ENCODE measurements at places on chromosomes 7 and 10.

DNA sequence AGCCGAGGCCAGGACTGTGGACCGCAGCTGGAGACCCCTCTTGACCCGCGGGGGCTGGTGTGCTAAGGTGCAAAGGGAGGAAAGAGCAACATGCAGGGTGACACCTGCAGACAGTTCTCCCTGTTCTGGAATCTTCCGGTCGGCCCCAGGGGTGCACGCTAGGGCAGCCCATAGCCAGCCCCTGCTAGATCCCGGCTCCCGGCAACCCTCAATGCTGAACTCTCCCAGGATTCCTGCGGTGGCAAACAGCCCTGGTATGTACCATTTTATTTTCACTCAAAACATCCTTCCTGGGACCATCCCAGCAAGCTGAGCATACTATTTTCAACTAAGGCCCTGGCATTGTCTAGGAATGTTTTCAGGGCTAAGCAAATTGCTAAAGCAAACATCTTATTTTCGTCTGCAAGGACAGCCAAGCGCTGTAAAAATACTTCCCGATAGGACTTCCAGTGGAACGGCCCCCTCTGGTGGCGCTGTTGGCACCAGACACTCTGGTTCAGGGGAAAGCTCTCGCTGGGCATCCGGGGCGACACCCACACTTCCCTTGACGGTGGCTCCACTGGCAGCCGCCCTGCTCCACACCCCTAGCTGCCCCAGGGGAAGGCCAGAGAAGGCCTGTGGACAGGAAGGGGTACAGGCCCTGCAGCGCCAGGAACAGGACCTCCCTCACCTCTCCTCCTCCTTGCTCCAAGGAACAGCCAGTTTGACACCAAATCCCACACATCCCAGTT is 99.4 kb downstream of the CTBP2 start:
- peak; percentile 93 for DNase-seq

GRCh38 chr7:144842377-144842851 is 6.6 kb upstream of the TPK1 start:
- no peak for DNase-seq

DNA sequence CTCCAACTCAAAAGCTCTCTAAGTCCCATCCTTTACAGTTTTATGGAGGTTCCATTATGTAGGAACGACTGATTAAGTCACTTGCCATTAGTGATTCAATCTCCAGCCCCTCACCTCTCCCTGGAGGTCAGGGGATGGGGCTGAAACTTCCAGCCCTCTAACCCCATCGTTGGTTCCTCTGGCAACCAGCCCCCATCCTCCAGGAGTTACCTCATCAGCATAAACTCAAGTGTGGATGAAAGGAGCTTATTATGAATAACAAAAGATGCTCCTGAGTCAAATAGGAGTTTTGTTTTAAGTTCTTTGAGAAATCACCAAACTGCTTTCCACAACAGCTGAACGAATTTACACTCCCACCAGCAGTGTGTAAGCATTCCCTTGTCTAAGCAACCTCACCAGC is 494.3 kb upstream of the AUTS2 start:
- DNase-seq: no peak

DNA sequence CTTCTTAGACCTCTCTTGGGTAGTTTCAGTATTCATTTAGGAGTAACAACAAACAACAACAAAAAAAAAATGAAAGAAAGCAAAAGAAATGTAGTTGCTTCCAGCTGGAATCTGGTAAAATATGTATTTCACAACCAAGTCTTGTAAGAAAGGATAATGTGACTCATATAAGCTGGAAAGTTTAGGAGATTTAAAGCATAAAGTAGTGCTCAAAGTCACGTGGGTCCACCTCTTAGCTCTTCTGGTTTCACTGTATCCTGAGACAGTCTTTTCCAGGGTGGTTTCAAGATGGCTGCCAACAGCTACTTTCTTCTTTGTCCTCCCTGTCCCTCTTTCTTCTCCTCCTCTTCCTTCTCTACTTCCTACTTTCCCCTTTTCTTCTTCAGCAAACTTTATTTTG is 69.5 kb upstream of the CDK13 start:
- no peak for DNase-seq

DNA sequence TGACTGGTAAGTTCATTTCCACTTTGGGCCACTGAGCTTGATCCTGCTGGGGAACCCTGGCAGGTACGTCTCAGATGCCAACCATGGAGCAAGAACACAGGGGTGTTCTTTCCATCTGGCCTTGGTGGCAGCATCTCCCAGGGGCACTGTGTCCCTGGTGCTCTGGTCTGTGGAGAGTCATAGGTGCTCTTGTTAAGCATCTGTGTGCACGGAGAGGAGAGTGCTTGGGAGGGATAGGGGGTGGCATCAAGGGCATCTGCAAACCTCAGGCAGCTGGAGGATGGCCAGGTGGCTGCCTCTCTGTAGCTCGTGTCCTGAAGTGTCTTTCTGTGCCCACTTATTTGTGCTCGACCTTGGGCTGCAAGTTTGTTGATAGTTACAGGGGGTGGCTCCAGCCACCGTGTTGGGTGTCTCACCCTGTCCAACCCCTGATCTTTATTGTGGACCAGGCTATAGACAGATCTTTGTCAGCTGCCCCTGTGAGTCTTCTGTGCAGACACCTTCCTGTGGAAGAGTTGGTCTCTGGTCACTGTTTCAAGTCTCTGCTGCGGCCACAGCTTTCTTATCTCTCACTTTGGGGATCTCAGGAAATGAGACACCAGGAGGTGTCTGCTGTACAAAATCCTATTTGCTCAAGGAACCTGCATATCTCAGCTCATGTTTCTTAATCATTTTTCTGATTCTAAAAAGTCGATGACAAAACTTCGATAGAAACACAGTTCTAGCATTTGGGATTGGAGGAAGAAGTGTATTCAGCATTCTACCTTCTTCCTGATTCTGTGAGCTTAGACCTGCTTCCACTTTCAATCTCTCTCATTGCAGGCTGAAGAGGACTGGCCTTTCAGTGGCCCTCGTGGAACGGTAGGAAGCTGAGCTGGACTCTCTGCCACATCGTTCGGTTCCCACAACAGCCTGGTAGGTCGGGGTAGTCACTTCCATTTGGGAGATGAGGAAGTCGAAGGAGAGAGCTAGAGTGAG is 17.2 kb upstream of the GIMAP8 start:
- no peak for DNase-seq

DNA sequence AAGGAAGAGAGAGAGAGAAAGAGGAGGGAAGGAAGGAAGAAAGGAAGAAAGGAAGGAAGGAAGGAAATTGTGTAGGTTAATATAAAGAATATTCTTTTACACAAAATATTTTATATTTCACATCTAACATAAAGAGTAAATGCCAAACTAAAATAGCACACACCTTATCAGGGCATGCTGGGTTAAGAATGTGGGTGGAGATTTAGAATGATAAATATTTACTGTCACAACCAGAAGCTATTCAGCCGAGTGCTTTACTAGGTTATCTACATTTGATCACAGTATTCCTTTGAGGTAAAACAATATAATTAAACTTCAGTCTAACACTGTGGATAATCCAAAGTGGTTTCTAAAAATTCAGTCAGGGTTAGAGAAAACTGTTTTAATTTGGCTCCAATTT is 103.3 kb downstream of the SEMA3A start:
- DNase-seq: no peak

GRCh38 chr10:111999915-112000302 is 183.7 kb downstream of the GPAM start:
- no peak for DNase-seq

DNA sequence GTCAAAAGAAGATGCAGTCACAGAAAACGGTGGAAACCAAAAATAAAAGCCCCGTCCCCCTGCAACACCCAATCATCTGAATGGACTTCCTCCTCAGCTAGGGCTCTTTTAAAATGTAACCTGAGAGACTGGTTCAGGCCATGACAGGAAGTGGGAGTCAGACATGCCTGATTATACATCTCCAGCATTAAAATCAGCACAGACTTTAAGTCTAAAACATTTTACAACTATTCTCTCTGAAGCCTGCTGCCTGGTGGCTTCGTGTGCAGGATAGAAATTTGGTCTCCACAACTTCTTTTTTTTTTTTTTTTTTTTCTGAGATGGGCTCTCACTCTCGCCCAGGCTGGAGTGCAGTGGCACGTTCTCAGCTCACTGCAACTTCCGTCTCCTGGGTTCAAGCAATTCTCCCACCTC is 30.3 kb downstream of the HACD1 start:
- DNase-seq: no peak

- DNase-seq: no peak
These were observed 2.9 kb upstream of the XPNPEP1 start for GRCh38 chr10:109926061-109926745.

DNA sequence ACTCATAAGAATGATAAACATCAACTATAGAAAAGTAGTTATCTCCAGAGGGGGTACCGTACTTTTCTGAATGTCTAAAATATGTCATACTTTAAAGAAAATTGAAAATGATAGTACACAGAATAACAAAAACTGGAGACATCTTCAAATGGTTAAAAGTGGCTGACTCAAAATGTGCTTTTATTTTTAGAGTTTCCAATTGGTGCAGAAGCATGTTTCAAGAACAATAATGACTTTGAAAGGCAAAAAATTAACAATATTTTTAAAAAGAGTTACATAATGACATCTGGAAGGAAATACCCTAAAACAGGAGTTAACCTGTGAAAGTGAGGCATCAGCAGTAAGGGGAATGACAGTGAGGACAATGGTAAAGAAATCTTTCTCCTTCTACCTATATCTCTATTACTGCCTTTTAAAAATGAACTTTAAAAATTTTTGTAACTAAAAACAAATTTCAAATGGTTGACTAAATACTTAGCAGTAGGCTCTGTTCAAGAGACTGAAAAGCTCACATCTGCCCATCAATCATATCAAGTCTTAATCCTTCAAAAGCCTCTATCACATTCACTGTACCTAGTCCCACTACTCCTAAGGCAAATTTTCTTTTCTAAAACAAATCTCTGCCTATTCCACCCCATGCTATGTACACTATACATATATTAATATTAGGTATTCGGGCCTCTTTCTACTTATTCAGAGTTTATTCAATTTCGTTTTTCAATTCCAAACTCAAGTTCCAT is 3.0 kb downstream of the ASZ1 start:
- no peak for DNase-seq

DNA sequence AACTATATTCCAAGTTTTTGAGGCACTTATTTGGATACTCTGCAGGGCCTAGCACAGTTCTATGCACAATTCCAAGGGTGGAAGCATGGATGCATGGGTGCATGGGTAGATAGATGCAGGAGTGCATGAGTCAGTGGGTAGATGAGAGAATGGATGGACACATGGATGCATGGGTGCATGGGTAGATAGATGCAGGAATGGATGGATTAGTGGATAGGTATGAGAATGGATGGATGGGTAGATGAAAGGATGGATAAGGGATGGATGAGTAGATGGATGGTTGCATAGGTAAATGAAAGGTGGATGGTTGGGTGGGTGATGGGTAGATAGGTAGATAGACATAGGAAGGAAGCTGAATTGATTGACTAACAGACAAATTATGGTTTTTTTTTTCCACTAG is 15.6 kb downstream of the PNLIPRP2 start:
- DNase-seq: no peak

GRCh38 chr7:37728747-37729146 is 45.2 kb downstream of the GPR141 start:
- no peak for DNase-seq

DNA sequence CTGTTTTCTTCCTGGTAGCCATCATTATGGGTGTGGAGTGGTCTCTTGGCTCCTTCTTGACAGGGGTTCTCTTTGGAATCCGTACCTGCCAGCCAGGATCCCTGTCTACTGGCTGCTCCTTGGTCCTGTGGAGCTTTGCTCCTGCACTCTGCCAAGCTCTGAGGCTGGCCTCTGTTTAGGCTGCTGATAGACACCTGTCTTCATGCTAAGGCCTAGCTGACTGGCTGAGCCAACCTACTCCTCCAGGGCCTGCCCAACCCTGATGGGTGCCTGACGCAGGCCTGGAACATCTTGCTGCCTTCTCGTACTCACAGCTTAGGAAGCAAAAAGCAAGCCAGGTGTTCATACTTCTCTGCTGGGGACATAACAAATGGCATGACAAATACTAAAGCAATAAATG is 333.6 kb upstream of the ZNF32 start:
- DNase-seq: no peak

DNA sequence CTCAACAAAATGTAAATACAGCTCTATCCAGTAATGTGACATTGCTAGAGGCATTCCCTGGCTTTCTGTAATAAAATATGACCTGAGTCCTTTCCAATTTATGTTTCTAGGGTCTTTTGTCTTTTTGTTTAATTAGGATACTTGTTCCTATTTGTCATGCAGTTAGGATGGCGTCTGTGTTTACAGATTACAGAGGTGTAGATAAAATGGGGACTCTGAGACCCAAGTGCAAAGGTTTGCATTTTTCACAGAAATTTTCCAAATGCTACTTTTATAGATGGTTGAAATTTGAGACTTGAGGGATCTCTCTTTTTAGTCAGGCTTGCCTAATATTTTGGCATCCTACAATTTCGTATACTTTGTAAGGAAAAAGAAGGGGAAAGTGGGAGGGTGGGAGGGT is 332.4 kb downstream of the PTEN start:
- no peak for DNase-seq

- no peak for DNase-seq
These were observed 519.1 kb upstream of the AKR1E2 start for GRCh38 chr10:4306871-4307270.

- DNase-seq: no peak
These were observed 55.3 kb upstream of the GRB10 start for GRCh38 chr7:50837965-50838364.

DNA sequence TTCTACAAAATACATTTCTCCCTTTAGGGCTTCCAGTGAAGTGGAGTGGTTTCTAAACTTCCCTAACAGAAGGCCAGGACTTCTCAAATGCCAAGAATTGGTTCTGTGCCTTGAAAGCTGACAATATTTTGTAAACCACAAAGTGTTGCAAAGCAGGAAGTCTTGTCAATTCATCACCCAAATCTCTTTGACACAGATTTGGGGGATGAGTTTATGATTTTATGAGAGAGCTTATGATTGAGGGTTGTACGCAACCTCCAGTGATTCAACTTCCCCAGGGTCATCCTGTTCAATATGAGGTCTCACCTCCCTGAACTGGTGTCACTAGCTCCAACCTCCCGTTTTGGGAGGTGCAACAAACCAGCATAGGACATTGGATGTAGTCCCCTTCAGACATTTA is 83.7 kb downstream of the PRLHR start:
- no peak for DNase-seq

DNA sequence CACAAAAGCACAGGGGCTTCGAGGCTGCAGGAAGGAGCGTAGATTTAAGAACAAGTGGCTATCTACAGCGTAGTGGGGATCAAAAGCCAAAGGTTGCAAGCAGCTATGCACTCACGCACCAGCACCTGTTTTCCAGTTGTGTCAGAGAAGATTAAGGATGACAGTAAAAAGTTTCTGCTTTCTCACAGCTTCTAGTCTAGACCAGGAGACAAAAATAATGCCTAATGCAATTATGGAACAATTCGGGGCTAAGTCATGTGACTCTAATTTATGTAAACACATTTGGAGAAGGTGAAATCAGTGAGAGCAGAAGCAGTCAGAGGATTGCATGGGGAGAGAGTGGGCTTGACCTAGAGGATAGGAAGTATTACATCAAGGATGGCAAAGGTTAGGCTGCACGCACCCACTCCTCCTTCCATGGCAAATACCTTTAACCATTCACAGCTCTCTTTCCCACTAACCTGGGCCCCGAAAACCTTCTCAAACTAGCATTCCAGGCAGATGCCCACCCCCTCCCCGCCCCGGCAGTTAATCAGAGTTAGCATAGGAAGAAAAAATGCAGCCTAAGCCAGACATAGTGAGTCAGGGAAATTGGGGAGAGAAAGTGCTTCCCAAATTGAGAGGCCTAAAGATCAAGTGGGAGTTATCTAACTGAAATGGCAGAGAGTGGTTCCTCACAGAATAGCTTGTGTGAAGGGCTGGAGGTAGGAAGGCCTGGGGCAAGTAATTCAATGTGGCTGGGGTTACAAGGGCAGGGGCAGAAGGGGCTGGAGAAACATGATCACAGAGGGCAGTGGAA is 48.2 kb upstream of the GPAM start:
- no peak for DNase-seq

GRCh38 chr7:93779115-93779514 is 111.4 kb downstream of the TFPI2 start:
- no peak for DNase-seq
